ENCODE measurements at places on chromosomes 5 and 9.

- DNase-seq, result no peak
Measured at GRCh38 chr5:173308226-173308625, 20.0 kb downstream of the STC2 start.

DNA sequence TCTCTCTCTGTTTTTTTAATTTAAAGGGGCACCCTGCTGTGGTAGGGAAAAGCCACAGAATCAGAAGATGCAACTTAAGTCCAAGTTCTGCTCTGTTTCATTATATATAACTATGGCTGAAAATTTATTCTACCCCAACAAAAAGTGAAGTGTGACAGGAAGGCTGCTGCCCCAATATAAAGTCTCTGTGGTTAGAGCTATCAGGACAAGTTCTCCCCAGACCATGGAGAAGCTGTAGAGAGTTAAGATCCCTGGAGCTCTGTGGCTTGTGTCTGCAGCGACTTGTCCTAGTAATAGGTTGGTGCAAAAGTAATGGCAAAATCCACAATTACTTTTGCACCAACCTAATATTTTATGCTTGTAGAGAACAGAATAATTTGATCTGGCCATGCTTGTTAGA lies 250.9 kb downstream of the PSAT1 start:
- no peak for DNase-seq

DNA sequence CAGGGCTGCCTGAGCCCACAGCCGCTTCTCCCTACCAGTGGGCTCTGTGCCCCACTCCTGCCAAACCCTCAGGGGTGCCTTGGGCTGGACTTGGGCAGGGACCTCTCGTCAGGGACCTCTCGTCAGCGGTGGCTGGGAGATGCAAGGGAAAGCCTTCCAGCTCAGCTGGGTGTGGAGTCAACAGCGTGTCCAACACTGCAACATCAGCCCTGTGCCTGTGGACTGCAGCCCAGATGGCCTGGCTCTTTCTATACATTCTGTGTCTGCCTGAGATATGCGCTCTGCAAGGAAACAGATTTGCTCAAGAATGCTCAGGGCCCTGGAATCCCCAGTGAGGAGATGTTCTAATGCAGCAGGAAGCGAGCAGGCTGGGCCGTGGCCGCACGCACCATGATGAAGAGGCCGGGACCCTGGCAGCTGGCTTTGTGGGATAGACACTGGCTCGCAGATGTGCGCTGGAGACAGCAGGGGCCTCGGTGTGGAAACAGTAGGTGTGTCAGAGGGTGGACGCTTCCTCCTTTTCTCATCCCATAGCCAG lies 85.0 kb upstream of the COL5A1 start:
- DNase-seq, result no peak

- no peak for DNase-seq
Measured at GRCh38 chr9:14021871-14022525, 291.9 kb downstream of the NFIB start.

DNA sequence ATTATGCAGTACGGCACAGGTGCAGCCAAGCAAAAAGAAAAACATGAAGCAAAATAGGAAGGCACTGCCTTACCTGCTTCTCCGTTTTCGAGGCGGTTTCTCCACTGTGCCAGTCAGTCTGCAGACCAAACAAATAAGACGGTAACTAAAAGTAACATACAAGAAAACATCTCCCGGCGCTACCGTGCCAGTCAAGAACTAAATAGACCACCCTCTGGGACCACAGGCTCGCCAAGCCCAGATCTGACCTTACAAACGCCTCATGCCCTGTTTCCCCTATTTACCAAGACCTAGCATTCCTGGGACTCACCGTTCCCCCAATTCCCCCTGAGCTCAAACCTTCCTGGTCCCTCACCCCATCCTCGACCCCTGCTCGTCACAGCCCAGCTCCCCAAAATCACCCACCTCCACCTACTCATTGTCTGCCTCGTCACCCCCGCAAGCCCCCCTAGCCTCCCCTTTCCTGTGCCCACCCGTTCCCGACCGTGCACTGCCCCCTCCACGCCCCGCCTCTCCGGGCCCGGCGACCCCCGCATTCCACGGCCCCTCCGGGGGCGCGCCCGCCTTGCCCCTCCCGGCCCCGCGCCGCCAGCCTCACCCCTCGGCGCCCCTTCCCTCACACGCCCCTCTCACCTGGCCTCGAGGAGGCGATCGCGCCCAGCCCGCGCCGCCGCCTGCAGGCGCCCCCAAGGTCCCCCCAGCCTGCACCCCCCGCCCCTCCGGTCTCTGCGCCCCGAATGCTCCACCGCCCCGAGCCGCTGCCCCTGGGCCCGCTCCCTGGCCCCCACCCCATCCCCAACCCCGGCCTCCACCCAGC lies 560 bp downstream of the SCAI start:
- DNase-seq, result peak; percentile 15

DNA sequence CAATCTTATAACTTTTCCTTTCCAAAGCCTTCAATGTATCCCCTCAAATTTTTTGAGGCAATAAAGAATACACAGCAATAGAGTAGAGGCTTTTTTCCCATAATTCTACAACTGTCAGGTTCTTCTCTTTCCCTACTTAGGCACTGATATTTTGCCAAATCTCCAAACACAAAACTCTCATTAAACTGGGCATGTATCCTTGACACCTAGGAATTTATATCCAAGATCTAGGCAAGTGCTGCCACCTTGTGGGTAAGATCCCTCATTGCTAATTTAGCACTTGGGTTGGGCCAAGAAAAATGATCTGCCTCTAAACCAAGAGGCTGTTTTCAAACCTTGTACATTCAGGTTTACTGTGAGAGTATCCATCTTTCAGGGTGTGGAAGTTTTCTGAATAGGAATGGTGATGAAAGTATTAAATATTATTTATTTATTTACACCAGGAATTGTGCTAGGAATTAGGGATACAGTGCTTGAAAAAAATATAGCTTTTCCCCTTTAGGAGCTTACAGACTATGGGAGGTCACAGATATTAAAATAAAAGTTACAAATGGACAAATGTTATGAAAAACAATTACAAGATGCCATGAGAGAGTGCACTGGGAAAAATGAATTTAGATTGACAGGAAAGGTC lies 17.6 kb downstream of the TSTD2 start:
- peak; percentile 55 for DNase-seq

- no peak for DNase-seq
Measured at GRCh38 chr5:112024769-112025168, 267.8 kb upstream of the NREP start.

GRCh38 chr5:61293071-61293470 lies 39.0 kb upstream of the ZSWIM6 start:
- DNase-seq, result no peak

DNA sequence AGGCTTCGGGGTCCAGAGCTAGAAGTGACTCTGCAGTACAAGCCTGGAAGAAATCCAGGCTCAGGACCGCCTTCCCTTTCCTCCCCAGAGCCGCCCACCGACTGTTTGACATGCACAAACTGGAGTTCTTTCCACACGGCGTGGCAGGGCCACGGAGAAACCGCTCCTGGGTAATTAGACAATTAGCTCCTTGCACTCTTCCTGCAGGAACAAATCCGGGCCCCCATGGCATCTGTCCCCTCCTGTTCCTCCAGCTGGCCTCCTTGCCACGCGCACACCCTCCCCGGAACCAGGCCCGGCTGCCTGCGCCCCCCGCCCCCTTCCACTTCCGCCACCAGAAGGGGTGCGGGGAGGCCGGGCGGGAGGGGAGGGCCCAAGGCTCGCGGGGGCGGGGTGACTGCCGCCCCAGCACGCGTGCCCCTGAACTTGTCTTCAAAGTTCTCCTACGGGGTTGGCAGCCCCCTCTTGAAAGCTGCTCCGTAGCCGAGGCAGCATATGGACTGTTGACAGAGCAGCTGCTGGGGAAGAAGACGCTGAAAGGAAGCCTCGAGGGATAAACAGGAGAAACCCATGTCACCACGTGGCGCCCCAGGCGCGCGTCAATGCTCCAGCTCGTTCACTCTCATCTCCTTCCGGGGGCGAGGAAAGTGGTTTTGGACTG lies 74.3 kb downstream of the SEC61B start:
- no peak for DNase-seq

GRCh38 chr5:123753937-123754891 lies 242.2 kb downstream of the CSNK1G3 start:
- no peak for DNase-seq

DNA sequence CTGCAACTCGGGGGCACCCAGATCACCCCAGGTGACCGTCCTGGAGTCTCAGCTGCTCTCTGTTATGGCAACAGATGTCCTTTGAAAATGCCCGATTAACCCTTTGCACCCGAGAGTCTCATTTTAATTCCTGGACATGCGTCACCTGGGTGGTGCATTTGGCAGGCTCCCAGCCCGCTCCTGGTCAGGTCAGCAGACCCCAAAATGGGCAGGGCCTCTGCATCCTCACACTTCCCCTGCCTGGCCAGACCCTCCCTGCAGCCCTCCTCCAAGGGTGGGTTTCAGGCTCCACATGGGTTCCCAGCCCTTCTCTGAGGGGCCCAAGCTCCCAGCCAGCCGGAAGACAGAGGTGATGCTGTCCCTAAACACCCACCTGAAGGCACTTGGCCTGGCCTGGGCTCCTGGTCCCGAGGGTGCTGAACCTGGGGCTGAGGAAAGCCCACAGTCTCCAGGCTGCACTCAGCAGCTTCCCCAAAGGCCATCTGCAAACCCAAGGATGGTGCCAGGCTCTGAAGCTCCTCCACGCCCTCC lies 69.4 kb downstream of the PSMB7 start:
- DNase-seq, result no peak

DNA sequence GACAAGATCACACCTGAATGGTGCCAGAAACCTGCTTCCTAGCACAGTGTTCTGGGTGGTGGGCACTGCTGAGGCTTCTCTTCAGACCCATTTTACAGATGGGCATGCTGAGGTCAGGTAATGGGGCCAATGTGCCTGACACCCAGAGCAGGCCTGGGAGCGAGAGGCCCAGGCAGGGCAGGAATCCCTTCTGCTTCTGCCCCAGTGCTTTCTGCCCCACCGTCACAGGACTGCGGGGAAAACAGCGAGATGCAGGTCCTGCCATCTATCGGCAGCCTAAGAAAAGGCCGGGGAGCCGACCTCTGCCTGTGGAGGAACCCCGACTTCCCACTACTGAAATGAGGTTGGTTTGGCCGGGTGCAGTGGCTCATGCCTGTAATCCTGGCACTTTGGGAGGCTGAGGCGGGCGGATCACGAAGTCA lies 22.8 kb upstream of the RNU6ATAC start:
- DNase-seq, result no peak

DNA sequence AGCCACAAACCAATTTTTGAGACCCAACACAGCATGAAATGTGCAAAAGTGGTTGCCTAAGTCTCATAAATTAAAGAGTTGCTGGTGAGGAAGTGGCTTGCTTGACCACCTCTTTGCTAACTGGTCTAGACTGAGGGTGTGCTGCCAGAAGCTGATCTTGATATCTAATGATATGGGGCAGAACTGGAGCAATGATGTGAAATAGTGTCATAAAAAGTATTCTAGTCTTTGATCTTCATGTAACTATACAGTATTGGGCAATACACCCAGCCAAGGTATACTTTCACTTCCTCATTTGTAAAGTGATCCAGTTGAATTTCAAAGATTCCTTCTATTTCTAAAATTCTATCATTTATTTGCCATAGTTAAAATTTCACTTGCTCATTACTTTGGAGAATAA lies 5.9 kb upstream of the YTHDC2 start:
- no peak for DNase-seq

- no peak for DNase-seq
Measured at GRCh38 chr9:114261987-114262386, 60.9 kb upstream of the ORM1 start.

- DNase-seq, result peak; percentile 55
Measured at GRCh38 chr9:109244179-109245132, 76.4 kb downstream of the EPB41L4B start.

- DNase-seq, result peak; percentile 28
Measured at GRCh38 chr9:136544548-136544963, 1.3 kb downstream of the NOTCH1 start.

GRCh38 chr9:120755810-120756434 lies 37.3 kb downstream of the FBXW2 start:
- peak; percentile 82 for DNase-seq

DNA sequence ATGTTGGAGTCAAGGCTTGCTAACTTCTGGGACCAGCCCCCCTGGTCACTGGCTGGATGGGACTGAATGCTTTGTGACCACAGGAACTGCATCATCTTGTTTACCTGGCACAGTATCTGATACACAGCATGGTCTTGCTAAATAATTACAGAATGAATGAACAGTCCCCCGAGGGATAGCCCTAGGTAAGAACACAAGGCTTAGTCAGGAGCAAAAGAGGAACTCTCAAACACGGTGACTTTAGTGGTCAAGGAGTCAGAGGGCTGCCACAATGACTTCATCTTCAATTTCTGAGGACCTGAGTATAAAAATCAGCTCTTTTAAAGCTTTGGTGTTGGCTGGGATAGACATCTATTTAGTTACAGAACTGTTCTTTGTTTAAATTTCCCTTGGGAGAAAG lies 15.1 kb upstream of the CXCL14 start:
- DNase-seq, result no peak

DNA sequence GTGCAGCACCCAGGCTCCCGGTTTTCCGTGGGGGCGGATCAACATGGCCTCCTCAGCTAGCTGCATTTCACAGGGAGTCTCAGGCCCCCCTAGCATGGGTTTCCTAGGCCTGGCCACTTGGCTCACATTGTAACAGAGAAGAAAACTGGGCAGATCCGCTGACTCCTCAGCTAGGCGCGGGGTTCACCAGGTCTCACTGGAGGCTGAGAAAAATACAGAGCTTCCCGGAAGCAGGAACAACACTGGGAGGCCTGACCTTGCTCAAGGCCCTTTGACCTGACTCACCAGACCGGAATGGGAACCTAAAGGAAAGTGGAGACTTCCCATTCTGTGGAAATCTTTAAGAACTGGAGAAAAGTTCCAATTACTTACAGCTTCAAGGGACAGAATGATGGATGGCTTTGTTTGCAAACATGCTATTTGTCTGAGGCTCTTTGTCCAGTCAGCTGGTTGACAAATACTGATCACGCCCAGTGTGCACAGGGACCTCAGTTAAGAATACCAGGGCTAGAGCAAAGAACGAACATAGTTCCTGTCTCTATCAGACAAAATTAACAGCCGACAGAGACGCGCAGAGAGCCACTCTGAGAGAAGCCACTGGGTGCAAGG lies 88.7 kb upstream of the LRRTM2 start:
- DNase-seq, result no peak

- DNase-seq, result no peak
Measured at GRCh38 chr5:27318701-27319100, 280.3 kb upstream of the CDH9 start.

GRCh38 chr9:33856247-33856646 lies 39.3 kb downstream of the UBE2R2 start:
- no peak for DNase-seq

DNA sequence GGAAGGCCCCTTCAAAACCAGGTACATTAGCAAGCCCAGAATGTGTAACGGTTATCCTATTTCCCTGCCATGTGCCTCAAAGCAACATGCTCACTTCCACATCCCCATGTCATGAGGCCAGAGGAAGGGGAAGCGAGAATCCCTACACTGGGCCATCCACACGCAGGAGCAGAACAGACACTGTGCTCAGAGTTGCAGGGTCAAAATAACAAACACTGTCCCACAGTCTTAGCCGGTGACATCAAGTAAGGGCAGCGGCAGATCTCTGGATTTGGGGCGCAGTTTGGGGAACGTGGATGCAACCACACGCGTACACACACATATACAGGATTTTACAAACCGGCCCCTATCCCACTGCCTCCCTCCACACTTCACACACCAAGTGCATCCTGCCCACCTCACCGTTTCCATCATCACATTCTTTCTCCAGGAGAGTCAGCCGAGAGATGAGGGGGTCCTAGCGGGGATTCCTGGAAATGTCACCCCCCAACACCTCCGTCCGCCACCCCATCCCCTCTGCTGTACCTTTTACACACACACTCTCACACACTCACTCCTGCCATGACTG lies 776 bp downstream of the APBA1 start:
- DNase-seq, result no peak

- DNase-seq, result no peak
Measured at GRCh38 chr5:111507276-111507675, 5.1 kb downstream of the STARD4 start.

All from effector memory CD8-positive, alpha-beta T cell (primary cell).